ENCODE measurements at places on chromosomes 4 and X.

GRCh38 chr4:44448521-44449461 lies at the start of gene KCTD8:
KCTD8 (minus strand) TSS chr4:44448809.
- peak; percentile 89 for DNase-seq

- peak; percentile 10 for DNase-seq
Observed at GRCh38 chr4:20544645-20545044, 155.6 kb upstream of the PACRGL start.

DNA sequence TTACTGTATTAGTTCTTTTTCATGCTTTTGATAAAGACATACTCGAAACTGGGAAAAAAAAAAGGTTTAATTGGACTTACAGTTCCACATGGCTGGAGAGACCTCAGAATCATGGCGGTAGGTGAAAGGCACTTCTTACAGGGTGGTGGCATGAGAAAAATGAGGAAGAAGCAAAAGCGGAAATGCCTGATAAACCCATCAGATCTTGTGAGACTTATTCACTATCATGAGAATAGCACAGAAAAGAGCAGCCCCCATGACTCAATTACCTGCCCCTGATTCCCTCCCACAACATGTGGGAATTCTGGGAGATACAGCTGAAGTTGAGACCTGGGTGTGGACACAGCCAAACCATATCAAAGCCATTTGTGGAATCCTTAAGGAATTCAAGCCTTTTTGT lies 1238.9 kb downstream of the ADGRL3 start:
- no peak for DNase-seq

DNA sequence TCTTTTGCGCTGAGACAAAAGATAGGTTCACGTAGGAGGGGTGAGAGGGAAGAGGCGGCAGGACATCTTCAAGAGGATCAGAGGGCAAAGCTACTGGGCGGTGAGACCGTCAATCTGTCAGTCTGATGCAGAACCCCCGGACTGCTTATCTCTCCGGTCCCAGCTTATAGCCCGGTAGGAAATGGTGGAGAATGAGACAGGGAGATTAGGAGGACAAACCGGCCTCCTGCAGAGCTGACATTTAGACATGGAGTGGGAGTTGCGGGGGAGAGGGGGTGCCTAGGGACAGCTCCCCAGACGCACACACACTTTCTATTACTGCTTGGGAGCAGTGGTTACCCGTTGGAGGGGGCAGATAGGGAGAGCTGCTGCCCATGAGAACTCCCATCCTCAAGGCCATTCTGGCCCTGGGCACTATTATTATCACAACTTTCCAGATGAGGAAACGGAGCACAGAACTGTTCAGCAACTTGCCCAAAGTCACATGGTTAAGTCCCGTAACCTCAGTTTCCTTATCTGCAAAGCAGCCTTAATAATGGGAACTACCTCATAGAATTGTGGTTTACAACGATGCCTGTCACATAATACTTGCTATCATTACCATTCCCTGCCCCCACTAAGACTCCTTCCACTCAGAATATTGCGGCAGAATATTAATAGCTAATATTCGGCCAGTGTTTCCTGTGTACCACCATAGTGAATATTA lies 1.1 kb upstream of the HDAC6 start:
- peak; percentile 58 for DNase-seq
